ENCODE measurements at places on chromosomes 6 and 20. TPM values are rescaled to one million over a fixed set of nuclear protein-coding genes. Genes with fewer than 3 reads are reported as not detected.

RGS19 gene
- polyA plus RNA-seq = 5.3 TPM

EFCAB8 gene
- polyA plus RNA-seq = 0.09 TPM

ME1 gene
- 3.0 TPM for polyA plus RNA-seq

LRP11 gene
- polyA plus RNA-seq = 42.3 TPM

Measured in right renal pelvis (tissue), 4 donors.